Activated naive CD8-positive, alpha-beta T cell treated with anti-CD3 and anti-CD28 coated beads for 36 hours (primary cell): ENCODE measurements at places on chromosomes 1 and 21. TPM values are rescaled to one million over a fixed set of nuclear protein-coding genes. Genes with fewer than 3 reads are reported as not detected.

The KRTAP21-2 gene
- total RNA-seq = not detected

The FCGR3B gene
- not detected for total RNA-seq

The SPATA46 gene
- not detected for total RNA-seq

The RNU1-3 gene
- total RNA-seq = 961 TPM

The PLPP3 gene
- total RNA-seq = not detected

The ATXN7L2 gene
- 15.6 TPM for total RNA-seq

The OR2W3 gene
- total RNA-seq = not detected

The HEYL gene
- total RNA-seq = 0.26 TPM

The HES5 gene
- 0.28 TPM for total RNA-seq

The GPR153 gene
- 0.56 TPM for total RNA-seq

The LIPI gene
- total RNA-seq = not detected

The AIM2 gene
- total RNA-seq = 1.8 TPM

The CFHR3 gene
- not detected for total RNA-seq

The ELF3 gene
- 0.30 TPM for total RNA-seq

The KCNJ10 gene
- total RNA-seq = not detected

The RGSL1 gene
- not detected for total RNA-seq

The ZFP69B gene
- 8.0 TPM for total RNA-seq

The GRIK3 gene
- not detected for total RNA-seq

The FCRL6 gene
- total RNA-seq = not detected

The SPATA21 gene
- total RNA-seq = not detected

The RGS8 gene
- total RNA-seq = not detected

The SPTA1 gene
- not detected for total RNA-seq

The NPR1 gene
- total RNA-seq = not detected

The SLC37A1 gene
- total RNA-seq = 15.7 TPM

The ADORA3 gene
- total RNA-seq = not detected

The F3 gene
- not detected for total RNA-seq

The DNALI1 gene
- total RNA-seq = not detected

The CD164L2 gene
- not detected for total RNA-seq

The MX1 gene
- total RNA-seq = 109 TPM

The PDPN gene
- total RNA-seq = not detected

The ADAM30 gene
- not detected for total RNA-seq
